ENCODE measurements at places on chromosomes 1 and 21.

DNA sequence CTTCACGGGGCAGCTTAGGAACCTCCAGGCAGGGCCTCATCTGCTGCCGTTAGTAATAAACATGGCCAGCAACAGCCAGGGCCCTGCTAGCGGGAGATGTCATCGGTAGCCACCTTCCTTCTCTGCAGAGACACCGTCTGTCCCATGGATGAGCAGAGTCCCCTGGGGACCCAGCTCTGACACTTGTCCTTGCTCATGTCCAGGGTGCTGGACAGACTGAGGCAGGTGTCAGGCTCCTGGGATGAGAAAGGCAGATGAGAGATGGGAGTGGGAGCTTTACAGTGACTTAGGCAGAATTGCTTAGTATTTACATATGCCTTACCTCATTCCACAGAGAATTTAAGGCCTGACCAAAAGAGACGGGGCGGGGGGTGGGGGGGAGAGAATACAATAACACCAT lies 25.0 kb downstream of the CAPN2 start:
- DNase-seq, result no peak

DNA sequence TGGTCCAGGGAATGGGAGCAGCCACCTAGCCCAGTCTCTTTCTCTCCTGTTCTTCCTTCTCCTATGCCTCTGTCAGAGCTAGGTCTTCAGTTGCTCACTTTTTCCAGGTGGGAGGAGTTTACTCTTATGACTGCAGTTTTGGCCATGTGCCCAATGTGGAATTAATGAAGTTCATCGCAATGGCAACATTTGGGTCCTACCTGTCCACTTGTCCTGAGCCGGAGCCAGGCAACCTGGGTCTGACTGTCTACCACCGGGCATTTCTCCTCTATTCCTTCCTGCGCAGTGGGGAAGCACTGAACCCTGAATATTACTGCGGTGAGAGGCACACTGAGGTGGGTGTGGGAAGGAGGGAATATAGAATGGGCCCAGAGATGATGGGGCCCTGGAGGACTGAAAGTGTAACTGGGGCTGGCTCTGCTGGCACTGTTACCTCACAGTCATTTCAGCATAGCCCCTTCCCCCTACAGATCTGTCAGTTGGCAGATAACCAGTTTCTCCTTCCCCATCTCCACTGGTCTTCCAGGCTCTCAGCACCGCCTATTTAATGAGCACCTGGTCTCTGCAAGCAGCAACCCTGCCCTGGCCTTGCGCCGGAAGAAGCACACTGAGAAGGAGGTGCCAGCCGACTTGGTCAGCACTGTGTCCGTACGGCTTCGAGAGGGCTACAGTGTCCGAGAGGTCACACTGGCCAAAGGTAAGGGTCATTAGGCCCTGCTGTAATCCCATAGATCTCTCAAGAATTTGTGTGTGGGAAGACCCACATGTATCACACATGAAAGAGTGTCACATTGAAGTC lies 30.1 kb downstream of the SZT2 start:
- no peak for DNase-seq

- DNase-seq, result no peak
These were observed 13.4 kb downstream of the SH2D2A start for GRCh38 chr1:156803086-156803851.

DNA sequence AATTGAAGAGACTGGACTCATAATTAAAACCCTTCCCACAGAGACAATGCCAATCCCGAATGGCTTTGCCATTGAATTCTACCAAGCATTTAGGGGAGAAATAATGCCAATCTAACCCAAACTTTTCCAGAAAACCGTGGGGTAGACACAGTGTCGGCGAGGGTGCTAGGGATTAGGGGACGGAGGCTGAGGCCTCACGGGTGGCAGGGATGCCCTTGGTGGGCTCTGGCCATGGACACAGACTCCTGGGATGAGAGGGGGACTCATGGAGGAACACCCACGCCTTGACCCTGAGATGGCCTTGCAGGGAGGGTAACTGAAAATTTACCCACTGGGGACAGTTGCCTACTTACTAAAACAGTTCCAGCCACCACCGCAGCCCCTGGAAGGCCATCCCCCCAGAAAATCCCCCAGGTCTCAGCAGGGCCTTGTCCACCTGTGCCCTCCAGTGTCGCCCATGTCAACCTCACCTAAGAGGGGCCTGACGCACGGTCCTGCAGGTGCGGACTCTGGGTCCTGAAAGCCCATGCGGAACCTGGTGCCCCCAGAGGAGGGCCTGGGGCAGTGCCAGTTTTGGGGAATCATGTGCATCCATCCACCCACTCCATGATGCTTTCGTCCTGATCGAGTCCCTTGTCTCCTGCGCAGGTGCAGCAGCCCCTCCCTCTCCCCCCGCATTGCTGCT lies 1.9 kb downstream of the KRTAP10-5 start:
- no peak for DNase-seq

Data from GM03348 (cell line).